ENCODE measurements at places on chromosomes 5 and 9. TPM values are rescaled to one million over a fixed set of nuclear protein-coding genes. Genes with fewer than 3 reads are reported as not detected.

DNA sequence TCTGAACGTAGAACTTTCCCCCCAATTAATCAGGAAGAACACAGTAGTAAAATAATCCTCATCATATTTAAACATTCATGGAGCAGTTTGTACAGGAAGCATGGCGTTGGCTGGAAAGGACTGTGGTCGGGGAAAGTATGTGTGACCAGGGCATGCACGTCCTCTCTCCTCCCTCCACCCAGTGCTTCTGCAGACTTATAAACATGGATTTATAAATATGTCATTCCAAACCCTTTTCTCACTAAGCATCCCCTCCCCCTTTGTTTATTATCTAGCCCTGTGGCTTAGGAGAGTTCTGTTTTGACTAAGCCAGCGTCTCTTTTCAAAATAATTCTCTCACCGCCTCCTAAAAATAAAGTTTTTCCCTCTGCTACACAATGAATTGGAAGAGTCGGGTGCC is 70.4 kb upstream of the DAP start:
- no peak for DNase-seq

GRCh38 chr9:34463098-34463900 is 4.7 kb downstream of the DNAI1 start:
- no peak for DNase-seq

DNA sequence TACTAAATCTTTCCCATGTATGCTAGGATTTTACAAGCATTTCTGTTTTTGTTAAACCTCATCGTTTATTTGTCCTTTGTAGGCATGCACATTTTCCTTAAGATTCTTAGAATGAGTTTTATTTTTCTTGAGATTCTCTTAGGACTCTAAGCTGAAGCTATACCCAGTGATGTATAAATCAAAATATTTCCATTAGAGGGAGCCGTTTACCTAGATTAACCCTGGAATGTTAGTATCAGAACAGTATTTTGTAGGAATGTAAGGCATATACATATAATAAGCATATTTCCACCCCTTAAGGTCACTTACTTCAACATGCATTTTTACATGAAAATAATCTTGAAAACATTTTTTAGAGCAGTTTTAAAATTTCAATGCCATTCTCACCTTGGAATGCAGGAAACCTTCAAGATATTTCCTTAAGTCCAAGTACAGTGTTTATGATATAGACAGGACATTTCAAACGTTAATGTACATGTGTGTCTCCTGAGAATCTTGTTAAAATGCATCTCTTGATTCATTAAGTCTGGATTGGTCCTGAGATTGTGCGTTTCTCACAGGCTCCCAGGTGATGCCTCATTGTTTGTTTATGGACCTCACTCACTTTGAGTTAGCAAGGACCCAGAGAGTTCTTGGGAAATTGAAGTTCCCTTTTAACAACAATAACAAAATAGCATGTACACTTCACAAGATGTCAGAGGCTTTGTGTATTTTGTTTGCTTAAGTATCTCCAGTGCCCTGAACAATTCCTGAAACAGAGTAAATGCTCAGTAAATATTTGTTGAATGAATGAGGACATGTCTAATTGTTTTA is 34.9 kb upstream of the FCHO2 start:
- DNase-seq, result no peak

DNA sequence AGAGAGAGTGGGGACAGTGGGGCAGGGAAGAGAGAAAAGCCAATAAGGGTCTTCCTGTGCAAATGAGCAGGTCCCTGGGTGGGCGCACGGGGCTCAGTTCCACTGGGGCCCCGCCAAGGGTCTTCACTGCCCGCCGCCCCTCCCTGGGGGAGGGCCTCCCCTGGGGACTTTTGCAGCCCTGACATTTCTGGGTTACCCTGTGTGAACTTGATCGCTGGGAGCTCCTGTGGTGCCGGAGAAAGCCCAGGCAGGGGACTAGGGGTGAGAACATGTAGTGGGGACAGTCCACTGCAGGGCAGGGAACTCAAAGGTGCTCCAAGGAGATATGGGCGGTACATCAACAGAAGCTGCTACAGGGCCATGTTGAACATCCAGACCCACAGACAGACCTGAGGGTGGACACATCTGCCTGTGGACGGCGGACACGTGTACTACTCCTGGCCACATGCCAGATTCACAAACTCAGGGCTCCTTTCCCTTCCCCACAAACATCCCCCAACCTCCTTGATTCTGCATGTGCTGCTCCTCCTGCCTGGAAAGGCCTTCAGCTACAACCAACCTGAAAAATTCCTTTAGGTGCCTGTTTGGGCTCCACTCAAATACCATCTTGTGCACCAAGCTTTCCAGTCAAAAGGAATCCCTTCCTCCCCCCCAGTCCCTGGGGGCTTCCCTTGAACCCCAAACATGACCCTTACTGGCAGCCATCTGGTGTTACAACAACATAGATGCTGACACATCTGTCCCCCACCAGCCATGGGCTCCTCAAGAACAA is 43.0 kb upstream of the NEK6 start:
- peak; percentile 76 for DNase-seq

DNA sequence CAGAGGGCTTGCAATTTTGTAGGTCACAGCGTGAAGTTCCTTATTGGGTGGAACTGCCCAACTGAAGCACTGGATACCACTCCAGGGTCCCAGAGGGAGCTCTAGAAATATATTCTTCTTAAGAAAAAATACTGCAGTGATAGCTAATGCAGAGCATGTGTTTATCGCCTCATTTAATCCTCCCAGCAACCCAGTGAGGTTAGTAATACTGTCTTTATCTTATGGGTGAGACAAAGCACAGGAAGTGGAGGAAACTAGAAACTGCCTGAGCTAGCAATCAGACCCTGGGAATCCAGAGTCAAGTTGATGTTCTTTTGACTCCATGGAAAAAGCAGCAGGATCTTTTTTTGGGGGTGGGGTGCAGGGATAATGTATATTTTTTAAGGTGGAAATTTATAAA is 153.3 kb downstream of the PJA2 start:
- no peak for DNase-seq

DNA sequence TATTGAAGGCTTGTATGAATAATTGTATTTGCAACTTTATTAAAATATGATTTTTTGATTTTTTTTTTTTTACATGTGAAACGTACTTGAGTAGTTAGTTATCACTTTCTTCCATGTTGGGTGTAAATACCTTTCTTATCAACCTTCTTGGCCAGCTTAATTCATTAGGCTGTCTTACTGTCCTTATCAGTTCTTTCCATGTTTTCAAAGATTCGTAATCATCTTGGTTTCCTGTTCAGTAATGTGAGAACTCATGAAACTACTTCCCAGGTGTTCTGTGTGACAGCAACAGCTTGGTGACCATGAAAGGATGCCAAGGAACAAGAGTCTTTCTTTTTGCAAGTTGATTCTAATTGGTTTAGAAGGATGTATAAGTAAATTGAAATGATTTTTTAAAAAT is 100.0 kb downstream of the ADGRV1 start:
- no peak for DNase-seq

The TMEM245 gene
- total RNA-seq, result 24.7 TPM

The F2RL2 gene
- 0.25 TPM for total RNA-seq

The KLF9 gene
- total RNA-seq, result 68.8 TPM

The ZBTB26 gene
- 7.9 TPM for total RNA-seq

The GOLGA2 gene
- total RNA-seq, result 72.9 TPM

The CCL27 gene
- not detected for total RNA-seq

The C9 gene
- total RNA-seq, result not detected

The ARHGEF37 gene
- total RNA-seq, result 0.77 TPM

The ANKRD34B gene
- 0.09 TPM for total RNA-seq

Data from spleen (tissue), 13 donors.